ENCODE measurements at places on chromosomes 3 and 15.
A peak's percentile ranks its signal among the peaks of the same experiment; 100 is the strongest.

- H3K4me3 ChIP-seq: no peak overlapping the region
- peaks cover 19% of the 10 kb centered on the region for H3K4me1 ChIP-seq
- H3K27me3 ChIP-seq: no peaks in the 10 kb centered on the region
- H3K36me3 ChIP-seq: no peaks in the 10 kb centered on the region
- no peak overlapping the region for H3K27ac ChIP-seq
Measured at GRCh38 chr15:90031231-90031791, 30.2 kb downstream of the ZNF710 start.

DNA sequence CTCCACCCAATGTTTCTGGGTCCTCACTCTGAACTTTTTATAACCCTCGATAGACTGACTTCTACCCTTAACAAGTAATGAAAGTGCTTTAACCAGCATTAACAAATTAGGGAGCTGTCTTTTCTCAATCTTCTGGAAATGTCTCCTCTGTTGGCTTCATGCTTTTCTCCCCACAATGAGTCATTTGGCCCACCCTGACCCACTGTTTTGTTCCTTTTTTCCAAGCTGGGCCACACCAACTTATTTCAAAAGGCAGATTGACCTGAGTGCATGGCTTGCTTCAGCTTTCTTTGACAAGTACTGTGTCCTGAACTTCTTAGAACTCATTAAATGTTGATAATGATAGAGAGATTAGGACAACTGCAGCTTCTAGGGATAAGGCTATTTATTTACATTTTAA lies 199.6 kb upstream of the SEMA6D start:
- H3K36me3 ChIP-seq: no peaks in the 10 kb centered on the region
- no peak for DNase-seq
- no peak overlapping the region for H3K27ac ChIP-seq
- no peaks in the 10 kb centered on the region for H3K27me3 ChIP-seq

- no peaks in the 10 kb centered on the region for H3K27me3 ChIP-seq
- no peak for DNase-seq
- H3K27ac ChIP-seq: no peak overlapping the region
- H3K4me1 ChIP-seq: no peaks in the 10 kb centered on the region
- H3K4me3 ChIP-seq: no peak overlapping the region
Measured at GRCh38 chr15:98241032-98241554, 280.6 kb downstream of the ARRDC4 start.

DNA sequence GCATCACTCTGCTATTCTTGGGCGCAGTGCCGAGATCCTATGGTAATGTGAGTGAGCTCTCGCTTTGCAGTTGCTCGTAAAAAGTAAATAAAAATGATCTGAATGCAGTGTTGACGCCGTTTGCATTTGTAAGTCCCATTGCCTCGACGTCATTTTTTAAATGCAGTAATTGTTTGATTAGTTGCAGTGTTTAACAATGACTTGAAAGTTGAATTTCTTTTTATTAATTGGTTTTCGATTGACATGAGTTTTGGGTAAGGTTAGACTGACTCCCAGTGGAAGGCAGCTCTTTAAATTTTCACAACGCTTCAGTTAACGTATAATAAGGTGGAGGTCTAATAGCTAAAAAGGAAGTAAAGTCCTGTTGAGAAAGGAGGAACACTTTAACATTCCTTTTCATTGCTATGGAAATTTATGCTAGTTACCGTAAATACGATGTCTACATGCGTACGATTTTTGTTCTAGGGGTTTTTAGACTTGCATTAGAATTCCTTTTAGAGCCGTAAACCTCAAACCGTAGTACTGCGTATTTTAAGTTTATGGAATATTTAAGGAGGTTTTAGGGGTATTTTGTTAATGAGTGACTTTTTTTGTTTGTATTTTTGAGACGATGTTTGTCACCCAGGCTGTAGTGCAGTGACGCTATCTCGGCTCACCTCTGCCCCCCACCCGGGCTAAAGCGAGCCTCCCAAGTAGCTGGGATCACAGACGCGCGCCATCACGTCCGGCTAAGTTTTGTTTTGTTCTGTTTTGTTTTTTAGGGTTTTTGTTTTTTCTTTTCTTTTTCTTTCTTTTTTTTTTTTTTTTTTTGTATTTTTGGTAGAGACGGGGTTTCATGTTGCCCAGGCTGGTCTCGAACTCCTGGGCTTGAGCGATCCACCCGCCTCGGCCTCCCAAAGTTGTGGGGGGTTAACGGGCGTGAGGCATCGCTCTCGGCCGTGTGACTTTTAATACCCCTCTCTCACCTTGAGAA lies 1.4 kb downstream of the MORF4L1 start:
- no peak for DNase-seq
- no peaks in the 10 kb centered on the region for H3K27me3 ChIP-seq
- H3K27ac ChIP-seq: peak overlapping the region; percentile 100
- peaks cover 23% of the 10 kb centered on the region for H3K4me1 ChIP-seq
- peaks cover 22% of the 10 kb centered on the region for H3K36me3 ChIP-seq
- peak overlapping the region; percentile 99 for H3K4me3 ChIP-seq

DNA sequence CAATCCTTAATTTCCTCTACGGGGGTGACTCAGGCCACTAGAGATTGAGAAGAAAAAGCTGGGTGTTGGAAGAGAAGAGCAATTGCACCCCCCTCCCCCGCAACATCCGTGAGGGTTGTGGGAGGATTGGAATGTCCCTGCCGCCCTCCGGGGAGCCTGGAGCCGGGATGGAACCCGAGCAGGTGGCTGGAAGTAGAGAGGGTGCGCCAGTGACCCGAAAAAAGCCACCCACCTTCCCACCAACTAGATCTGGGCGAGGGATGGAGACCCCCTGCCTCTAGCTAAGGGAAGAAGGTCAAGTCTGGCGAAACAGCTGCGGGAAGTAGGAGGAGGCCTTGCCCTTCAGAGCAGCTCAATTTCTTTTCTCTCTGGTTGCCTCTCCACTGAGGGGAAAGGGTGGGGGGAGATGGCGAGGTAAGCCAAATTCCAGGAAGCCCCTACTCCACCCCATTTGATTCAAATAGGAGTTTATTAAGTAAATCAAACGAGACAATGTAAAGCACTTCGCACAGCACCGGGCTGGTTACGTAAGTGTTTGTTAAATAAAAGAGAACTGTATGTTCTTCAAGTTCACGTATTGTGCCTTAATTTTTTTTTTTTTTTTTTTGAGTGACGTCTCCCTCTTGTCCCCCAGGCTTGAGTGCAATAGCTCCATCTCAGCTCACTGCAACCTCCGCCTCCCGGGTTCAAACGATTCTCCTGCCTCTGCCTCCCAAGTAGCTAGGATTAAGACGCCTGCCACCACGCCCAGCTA lies 1.1 kb upstream of the WWTR1 start:
- no peaks in the 10 kb centered on the region for H3K36me3 ChIP-seq
- no peak for DNase-seq
- H3K4me3 ChIP-seq: no peak overlapping the region
- peaks cover 5% of the 10 kb centered on the region for H3K4me1 ChIP-seq
- peaks cover 20% of the 10 kb centered on the region for H3K27me3 ChIP-seq

- no peak overlapping the region for H3K4me3 ChIP-seq
- no peak for DNase-seq
- H3K27me3 ChIP-seq: no peaks in the 10 kb centered on the region
- no peak overlapping the region for H3K27ac ChIP-seq
Measured at GRCh38 chr3:27930052-27930602, 208.0 kb upstream of the EOMES start.

DNA sequence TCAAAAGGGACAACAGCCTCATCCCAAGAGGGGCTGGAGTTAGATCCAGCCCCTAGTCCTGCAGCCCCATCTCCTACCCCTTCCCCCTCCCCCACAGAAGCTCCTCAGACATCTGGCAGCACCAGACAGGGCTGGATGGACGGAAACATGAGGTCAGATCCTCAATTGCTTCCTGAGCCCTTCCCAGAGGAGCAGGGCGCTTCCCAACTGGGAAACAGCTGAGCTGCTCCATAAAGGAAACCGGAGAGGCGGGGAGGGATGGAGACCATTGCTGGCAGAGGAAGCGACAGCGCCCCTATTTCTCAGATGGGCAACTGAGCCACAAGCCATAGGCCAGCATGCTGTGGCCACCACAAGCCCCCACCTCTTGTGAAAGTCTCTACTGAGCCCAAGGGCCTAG lies 18.3 kb upstream of the CYP11A1 start:
- peaks cover 83% of the 10 kb centered on the region for H3K4me1 ChIP-seq
- DNase-seq: no peak
- no peak overlapping the region for H3K4me3 ChIP-seq

DNA sequence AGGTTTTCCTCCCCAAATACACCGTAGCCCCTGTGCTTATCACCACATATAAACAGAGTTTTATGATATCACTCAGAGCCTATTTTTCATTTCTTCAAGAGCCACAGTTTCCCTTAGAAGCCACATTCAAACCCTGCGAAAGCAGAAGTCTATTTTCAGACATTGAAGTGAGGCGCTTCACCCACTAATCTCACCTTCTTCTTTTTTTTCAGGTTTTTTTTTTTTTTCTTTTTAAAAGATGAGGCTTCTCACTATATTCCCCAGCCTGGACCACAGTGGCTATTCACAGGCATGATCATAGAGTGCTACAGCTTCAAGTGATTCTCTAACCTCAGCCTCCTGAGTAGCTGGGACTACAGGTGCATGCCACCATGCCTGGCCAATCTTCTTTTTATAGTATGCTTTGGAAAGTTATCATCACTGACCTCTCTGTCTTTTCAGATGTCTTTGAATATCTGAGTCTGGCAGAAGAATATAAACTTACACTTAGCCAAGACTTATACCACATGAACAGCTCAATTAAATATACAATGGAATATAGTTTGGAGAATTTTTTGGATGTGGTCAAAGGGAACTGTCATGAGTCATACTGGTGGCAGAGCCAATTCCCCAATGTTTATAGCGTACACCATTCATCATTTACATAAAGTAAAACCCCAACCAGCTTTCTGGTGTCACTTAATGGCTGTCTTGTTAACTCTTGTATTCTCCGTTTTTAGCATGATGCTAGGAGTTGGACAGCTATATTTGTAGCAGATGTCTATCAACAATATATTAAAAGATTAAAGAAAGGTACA lies 59.7 kb upstream of the CCDC50 start:
- H3K27me3 ChIP-seq: peaks cover 2% of the 10 kb centered on the region
- no peaks in the 10 kb centered on the region for H3K4me1 ChIP-seq
- H3K36me3 ChIP-seq: no peaks in the 10 kb centered on the region
- no peak for DNase-seq

DNA sequence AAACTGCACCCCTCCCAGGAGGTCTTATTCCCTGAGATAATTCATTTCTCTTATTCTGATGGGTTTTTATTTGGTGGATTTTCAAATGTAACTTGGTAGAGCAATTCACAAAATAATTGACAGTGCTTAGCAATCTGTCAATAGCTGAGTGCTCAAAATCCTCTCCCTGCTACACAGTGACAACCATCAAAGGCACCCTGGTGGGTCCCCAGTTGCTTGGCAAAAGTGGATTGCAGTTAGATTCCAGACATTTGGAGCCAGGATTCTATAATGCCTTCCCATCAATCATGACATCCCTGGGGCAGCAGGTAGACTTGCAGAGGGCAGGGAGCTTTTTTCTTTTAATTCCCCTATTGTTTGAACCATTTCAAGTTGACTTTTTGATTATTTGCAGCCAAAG lies 59.0 kb downstream of the FHIT start:
- H3K4me3 ChIP-seq: no peak overlapping the region
- DNase-seq: no peak
- H3K27me3 ChIP-seq: no peaks in the 10 kb centered on the region
- H3K27ac ChIP-seq: no peak overlapping the region

DNA sequence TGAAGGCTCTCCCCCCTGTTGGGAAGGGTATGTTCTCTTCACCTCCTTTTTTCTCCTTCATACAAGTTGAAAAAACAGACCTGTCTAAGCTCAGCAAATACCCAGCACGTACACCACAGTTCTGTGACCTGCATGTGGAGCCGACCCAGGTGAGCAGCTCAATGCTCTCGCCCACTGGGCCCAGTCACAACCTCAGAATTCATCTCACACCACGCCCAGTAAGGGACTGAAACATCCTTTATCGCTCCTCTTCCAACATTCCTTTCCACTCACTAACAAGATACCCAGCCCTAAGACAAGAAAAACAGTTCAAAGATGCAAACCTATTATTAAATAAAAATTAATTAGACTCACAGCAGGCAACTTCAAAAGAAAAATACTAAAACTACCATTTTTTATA lies 68.9 kb downstream of the FOXP1 start:
- H3K36me3 ChIP-seq: 0 out of 3 replicates have a peak, but pooled peaks cover 2% of the 10 kb centered on the region
- no peak overlapping the region for H3K27ac ChIP-seq
- DNase-seq: no peak
- 0 out of 2 replicates have a peak, but pooled peaks cover 4% of the 10 kb centered on the region for H3K4me1 ChIP-seq
- no peaks in the 10 kb centered on the region for H3K27me3 ChIP-seq

DNA sequence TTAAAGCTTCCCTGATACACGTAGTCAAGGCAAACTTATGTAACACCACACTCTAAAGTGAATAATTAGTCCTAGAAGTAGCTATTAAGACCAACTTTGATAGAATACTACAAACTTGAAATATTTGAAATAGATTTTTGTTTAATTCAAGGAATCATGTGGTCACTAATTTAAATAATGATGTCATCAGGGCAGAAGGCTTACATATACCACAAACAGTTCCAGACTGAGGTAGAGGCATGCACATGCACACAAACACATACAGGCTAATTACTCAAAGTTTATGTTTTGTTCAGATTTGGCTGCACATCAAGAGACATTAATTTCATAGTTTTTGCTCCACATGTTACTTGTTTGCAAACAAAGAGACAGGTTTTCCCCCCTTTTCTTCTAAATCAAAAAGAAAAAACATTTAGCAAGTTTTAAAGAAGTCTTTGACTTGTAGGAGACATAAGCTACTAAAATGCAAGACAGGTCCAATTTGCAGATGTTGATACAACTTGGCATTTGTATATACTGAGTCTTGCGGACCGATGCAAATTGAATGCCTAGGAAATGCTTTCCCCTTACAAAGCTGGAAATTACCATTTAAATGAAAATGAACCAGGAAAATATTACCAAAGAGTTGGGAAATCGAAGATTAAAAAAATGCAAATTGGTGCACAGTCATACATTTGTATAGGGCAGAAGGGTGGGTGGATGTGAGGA lies 594.8 kb downstream of the MAGI1 start:
- H3K36me3 ChIP-seq: peaks cover 49% of the 10 kb centered on the region
- no peak overlapping the region for H3K4me3 ChIP-seq
- no peaks in the 10 kb centered on the region for H3K4me1 ChIP-seq
- no peak for DNase-seq

DNA sequence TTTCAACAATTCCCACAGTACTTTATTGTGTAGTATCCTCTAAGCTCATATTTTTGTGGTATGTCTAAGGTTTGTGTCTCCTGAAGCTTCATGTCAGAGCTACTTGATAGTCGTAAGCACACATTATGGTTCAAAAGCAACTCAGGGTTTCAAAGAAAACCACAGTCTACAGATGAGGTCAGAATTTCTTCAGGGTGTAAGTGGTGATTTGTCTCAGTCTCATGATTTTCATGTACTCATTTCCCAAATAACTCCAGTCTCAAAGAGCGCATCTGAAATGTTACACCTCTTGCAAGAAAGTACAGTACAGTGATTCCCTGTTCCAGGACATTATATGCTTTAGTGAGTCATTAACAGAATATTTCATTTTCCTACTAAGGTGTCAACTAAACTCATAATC lies 47.5 kb upstream of the SSR3 start:
- H3K27ac ChIP-seq: peak overlapping the region; percentile 66
- no peaks in the 10 kb centered on the region for H3K27me3 ChIP-seq
- H3K4me3 ChIP-seq: no peak overlapping the region
- DNase-seq: no peak
- no peaks in the 10 kb centered on the region for H3K36me3 ChIP-seq

GRCh38 chr3:193590088-193590856 lies 2.7 kb upstream of the OPA1 start:
- H3K4me3 ChIP-seq: no peak overlapping the region
- H3K27ac ChIP-seq: no peak overlapping the region
- no peaks in the 10 kb centered on the region for H3K36me3 ChIP-seq
- H3K4me1 ChIP-seq: peaks cover 5% of the 10 kb centered on the region
- peak; percentile 50 for DNase-seq

GRCh38 chr3:159584421-159584820 lies 404.2 kb upstream of the IL12A start:
- H3K36me3 ChIP-seq: no peaks in the 10 kb centered on the region
- no peak overlapping the region for H3K4me3 ChIP-seq
- H3K27me3 ChIP-seq: no peaks in the 10 kb centered on the region
- H3K27ac ChIP-seq: no peak overlapping the region
